ENCODE measurements at places on chromosomes 7 and 10.

DNA sequence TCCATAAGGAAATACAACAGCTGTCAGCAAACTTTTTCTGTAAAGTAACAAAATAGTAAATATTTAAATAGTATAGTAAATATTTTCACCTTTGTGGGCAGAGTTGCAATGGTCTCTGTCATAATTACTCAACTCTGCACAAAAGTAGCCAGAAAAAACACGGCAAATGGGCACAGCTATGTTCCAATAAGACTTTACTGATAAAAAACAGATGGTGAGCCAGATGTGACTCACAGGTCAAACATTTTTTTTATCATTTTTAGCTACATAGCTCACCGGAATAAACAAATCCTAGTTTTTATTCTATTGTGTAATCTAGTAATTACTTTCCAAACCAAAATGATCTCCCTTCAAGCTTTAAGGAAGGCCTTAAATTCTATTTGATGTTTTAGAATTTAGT is 55.3 kb downstream of the NCAPG2 start:
- no peak for DNase-seq

- DNase-seq = peak; percentile 82
Observed at GRCh38 chr10:131947631-131948347, 33.9 kb downstream of the BNIP3 start.

DNA sequence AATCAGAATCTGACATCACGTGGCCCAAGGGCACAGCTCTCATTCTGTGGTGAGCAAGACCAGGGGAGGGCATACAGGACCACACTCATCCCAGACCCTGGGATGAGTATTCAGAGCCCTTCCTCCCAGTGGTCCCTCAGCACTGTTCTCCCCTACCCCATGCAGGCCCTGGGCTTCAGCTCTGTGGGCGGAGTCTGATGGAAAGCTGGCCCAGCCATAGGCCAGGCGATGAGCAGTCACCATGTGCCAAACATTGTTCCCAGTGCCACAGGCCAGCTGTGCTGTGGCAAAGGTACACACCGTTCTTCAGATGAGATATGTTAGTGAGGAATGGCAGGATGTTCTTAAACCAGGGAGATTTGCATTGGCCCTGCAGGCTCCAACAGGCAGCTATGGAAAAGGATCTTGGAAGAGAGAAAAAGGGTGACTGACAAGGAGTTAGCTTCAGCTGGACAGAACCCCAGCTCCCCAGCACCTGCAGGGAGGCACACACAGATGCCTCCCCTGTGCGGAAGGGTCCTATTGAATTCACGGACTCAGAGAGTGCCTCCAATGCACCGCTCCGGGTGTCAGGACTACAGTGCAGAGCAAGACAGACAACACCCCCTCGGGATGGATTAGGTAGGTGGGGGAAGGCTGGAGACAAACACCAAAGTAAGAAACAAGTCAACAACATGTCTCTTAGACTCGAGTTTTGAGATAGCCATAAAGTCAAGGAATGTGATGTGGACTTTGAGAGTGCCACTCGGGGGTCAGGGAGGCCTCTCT is 596.0 kb upstream of the MGMT start:
- peak; percentile 83 for DNase-seq

DNA sequence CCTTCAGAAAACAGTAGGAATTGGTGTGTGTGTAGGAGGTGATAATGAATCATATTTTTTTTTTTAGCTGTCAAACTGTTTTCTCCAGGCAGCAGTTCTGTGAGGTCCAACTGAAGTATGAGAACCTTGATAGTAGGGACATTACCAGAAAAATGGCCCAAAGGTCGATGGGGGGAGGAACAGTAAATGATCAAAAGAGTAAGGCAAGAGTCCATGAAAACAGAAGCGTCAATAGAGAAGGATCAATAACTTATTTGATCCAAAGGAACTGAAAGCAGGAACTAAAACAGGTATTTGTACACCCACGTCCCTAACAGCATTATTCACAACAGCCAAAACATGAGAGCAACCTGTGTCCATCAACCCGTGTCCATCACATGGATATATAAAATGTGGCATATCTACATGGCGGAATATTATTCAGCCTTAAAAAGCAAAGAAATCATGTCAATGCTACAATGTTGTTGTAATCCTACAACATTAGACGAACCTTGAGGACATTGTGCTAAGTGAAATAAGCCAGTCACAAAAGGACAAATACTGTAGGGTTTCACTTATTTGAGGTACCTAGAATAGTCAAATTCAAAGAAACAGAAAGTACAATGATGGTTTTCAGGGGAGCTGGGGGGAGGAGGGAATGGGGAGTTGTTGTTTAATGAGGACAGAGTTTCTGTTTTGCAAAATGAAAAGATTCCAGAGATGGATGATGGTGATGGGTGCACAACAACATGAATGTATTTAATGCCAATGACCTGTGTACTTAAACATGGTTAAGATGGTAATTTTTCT is 214.0 kb upstream of the KLF14 start:
- no peak for DNase-seq

GRCh38 chr7:20980668-20981264 is 194.1 kb upstream of the SP8 start:
- DNase-seq = no peak

- no peak for DNase-seq
Observed at GRCh38 chr10:16509996-16510395, 11.7 kb downstream of the C1QL3 start.

- no peak for DNase-seq
Observed at GRCh38 chr7:131735101-131735500, 178.7 kb upstream of the PODXL start.

- DNase-seq = no peak
Observed at GRCh38 chr7:1981878-1982230, 250.9 kb downstream of the MAD1L1 start.

GRCh38 chr10:122290833-122291532 is 19.9 kb downstream of the BTBD16 start:
- DNase-seq = no peak

DNA sequence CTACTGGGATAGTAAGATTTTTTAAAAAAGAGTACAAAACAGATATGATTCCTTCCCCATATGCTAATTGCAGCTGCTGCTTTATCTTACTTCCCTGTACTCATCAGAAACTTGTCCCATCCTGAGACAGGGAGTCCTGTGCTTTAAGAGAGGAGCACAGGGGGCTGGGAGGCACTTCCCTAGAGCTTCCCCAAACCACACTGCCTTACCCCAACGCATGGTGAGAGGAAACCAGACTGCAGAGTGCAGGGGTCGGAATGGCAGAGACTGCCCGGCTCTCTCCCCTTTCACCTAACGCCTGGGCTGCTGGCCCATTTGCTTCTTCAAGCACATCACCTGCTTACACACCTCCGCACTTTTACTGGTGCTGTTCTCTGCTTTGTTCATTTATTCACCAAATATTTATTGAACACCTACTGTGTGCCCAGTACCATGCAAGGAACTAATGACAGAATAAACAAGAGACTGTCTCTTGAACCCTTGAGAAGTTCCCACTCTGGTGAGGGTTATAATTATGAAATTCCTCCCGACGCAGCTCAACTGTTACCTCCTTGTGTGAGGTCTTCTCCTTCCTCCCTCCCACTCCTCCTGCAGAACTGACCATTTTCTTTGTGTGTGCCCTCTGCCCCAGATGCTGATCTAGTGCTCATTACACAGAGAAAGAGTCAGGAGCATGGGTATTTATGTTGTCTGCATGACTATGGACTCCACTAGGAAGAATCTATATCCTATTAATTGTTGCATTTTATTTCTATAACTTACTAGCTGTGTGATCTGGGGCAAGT is 289.7 kb downstream of the TCF7L2 start:
- peak; percentile 75 for DNase-seq

DNA sequence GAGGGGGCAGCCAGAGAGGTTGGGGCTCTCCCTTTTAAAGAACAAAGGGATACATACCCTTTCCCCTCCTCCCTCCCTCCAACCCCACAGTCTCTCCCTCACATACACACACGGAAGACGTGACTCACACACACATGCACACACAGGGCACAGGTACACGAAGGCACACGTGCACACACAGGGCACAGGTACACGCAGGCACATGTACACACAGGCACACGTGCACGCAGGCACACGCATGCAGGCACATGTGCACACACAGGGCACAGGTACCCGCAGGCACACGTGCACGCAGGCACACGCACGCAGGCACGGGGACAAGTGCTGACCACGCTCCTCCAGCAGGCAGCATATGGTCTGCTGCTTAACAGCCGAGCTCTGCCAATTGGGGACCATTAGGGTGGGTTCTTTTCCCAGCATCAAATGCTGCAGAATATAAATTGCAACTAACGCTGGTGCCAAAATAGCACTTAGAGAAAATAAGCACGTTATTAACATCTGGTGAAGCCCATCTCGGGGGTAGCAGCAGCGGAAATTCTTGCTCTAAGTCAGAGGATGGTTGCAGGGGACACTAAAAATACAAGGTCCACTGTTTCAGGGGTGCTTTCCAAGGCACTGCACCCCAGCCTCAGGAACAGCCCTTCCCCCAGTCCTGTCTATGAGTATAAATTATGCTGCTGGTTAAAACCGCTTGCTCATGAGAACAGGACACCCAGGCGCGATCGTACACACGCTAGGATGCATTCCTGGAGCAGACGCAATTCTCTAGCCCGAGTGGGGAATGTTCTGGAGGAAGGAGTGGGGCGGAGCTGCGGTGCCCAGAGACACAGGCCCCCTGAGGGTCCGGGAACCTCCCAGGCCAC is 55.2 kb upstream of the TNRC18 start:
- DNase-seq = no peak

DNA sequence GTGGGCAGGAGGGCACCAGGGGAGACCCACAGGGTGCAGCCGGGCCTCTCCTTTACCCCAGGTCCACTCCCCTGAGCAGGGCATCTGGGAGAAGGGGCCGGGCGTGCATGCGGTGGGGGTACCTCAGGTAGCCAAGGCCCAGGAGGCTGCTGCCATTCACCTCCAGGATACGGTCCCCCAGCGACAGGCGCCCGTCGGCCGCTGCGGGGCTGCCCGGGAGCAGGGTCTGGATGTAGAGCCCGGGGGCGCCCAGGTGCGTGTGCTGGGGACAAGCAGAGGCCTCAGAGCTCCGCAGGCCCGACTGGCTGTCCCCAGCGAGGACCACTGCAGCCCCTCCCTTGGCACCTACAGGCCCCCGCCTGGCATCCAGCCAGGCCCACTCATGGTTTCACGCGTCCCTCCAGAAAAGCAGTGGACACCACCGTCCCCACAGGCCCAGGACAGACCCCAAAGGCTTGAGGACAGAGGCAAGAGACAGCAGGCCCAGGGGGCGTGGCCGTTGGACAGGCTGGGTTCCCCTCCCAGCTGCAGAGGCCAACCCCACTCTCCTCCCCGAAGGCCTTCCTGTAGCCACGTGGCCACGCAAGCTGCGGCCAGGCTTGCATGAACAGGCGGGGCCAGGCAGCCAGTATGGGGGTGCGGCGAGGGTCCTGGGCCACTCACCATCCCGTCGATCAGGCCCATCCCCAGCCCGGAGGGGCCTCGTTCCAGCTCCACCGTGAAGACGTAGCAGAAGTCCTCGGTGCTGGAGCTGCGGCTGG is 24.3 kb downstream of the AP5Z1 start:
- no peak for DNase-seq

DNA sequence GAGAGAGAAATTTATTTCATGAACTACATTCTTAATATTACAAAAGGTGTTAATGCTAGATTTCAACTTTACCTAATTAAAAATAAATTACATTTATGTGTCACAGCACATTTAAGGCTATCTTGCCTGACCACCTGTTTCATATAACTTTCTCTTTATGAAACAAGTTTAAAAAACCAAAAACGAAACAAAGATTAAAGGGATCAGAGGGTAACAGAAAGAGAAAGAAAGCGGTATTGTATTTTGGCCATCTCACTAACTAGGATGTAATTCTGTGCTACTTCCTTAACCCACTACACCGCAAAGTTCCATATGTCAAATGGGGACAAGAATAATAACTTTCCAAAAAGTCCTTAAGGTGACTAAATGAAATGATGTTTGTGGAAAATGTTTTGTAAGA is 6.3 kb upstream of the RHOBTB1 start:
- DNase-seq = no peak

DNA sequence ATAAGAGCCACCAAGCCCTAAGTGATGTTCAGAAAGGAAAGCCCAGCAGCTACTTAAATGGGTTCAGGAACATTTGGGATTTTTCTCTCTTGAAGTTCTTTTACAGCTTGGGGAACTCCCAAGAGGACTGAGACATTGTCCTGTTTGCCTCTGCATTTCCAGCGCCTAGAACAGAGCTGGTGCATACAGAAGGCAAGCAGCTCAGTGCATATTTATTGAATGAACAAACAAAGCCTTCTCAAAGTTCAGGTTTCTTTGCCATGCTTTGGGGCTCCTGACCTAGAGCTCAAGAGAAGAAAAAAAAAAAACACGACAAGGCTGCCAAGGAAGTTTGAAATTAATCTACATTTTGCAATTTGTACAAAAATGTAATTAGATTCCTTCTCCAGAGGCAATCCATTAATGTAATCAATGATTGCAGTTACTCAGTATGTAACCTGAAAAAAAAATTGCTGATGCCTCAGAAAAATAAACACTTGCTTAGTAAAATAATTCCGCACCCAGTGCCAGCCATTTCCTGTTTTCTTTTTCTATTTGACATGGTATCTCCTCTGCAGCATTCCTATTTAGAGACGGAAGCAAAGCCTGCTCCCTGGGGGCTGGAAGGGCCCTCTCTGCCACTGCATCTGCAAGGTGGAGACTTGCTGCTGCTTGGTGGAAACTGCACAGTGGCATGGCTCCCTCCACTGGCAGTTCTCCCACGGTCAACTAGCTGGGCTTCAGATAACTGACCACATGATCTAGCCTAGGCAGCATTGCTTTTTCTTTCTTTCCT is 157.3 kb downstream of the TMEM178B start:
- DNase-seq = no peak

DNA sequence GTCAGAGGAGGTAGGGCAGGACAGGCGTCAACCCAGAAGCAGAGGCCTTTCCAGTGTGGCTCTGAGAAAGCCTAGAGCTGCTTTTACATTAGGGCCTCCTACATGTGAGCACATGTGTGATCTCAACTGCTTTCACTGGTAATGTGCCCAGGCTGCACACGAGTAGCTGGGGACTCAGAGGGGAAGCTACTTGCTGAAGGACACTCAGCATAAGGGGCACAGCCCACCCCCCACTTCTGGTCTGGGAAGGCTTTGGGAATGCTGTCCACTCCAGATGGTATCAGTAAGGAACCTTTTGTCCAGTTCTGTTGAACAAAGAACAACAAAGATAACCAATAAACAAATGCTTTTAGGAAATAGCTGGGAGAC is 18.9 kb downstream of the PRF1 start:
- no peak for DNase-seq
